ENCODE measurements at places on chromosomes 11 and 22. TPM values are rescaled to one million over a fixed set of nuclear protein-coding genes. Genes with fewer than 3 reads are reported as not detected.
A peak's percentile ranks its signal among the peaks of the same experiment; 100 is the strongest.

The PRSS23 gene
- 2.7 TPM for total RNA-seq

The CSTF3 gene
- 46.0 TPM for total RNA-seq

GRCh38 chr22:22430111-22430820, 78.3 kb downstream of the ZNF280B start:
- DNase-seq, result no peak

GRCh38 chr22:46363611-46364321, 28.3 kb downstream of the TRMU start:
- peak; percentile 65 for DNase-seq

DNA sequence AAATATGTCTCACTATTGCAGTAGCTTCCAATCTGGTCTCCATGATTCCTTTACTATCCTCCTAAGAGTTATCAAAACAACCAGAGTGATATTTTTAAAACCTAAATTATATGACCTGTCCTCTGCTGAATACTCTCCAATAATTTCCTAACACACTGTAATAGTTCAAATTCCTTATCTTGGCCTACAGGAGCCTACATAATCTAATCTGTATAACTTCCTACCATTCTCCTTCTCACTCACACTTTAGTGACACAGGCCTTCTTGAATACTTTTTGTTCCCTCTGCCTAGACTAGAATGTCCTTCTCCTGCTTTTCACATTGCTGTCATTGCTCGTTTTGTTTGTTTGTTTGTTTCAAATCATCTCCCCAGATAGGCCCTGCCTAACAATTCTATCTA, 9.4 kb downstream of the FHIP1B start:
- no peak for DNase-seq

DNA sequence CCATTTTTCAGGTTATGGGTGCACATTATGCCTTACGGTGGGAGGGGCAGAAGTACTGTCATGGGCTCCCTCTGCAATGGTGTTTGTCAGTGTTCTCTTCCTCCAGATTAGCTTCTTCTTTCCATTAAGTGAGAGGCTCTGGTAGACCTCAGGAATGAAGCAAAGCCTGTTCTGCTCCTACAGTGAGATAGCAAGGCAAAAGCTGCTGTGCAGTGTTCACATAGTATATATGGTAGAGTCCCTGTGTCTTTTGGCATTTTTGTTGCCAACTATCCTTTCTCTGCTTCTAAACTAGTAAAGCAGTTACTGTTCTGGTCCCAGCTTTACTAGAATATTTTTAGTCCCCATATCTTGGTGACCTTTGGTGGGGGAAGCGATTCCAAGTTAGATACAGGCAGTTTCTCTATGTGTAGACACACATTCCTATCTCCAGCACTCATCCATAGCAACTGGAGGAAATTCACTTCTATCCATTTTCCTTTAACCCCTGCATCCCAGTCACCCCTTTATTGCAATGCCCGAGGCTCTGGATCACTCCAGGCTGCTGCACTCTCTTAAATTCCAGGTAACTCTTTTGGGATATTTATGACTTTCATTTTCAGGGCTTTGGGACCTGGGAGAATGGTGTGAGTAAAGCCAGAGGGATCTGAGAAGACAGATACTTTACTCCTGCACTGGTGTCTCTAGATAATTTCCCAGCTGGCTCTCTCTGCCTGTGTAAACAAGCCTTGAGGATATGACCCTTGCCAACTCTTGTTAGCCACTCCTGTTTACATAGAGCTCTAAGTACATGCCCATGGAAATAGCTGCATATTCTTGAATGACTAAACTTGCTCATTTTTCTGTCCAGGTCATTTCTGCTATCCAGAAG, 3.9 kb upstream of the TRIM34 start:
- peak; percentile 17 for DNase-seq

GRCh38 chr11:79570104-79570503, 129.3 kb upstream of the TENM4 start:
- no peak for DNase-seq

DNA sequence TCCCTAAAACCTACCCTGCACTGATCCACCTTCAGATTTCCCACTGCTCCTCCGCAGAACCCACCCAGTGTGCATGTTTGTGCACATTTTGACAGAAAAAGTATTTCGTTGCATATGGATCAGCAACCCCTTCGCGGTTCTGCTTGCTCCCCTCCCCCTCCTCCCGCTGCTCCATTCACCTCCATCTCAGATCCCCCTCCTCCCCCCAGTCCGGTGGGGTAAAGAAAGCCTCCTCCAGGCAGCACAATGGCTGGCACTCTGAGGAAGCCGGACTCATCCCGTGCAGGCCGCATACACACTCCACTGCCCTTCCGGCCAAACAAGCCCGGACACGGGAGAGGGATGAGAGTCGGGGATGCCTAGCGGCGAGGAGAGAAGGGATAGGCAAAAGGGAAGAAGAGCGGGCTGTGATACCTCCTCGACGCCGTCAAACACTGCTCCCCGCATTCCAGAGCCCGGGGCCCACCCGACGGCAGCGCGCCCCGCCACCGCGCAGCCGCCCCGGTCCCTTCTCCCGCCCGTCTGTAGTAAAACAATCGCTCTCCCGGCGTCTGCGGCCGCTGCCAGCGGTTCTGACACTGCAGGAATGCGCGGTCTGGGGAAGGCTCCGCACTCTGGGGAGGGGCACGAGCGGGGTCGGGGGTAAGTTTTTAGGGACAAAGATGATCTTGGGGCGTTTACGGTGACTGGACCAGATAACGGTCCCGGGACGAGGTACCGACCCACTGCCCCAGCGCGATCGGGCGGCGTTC, 915 bp downstream of the FEZ1 start:
- DNase-seq, result peak; percentile 85

- DNase-seq, result peak; percentile 19
These were observed 759 bp downstream of the ROBO4 start for GRCh38 chr11:124896821-124897391.

DNA sequence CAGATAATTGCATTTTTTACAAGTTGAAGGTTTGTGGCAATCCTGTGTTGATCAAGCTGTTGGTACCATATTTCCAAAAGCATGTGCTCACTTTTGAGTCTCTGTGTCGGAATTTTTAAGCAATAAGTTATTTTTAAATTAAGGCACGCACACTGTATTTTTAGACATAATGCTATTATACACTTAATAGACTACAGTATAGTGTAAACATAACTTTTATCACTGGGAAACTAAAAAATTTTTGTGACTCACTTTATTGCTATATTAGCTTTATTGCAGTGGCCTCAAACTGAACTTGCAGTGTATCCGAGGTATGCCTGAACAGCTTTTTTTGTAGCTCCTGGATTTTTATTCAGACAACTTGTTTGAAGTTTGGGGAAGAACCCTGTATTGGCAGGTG, 31.3 kb upstream of the RRM1 start:
- DNase-seq, result no peak

DNA sequence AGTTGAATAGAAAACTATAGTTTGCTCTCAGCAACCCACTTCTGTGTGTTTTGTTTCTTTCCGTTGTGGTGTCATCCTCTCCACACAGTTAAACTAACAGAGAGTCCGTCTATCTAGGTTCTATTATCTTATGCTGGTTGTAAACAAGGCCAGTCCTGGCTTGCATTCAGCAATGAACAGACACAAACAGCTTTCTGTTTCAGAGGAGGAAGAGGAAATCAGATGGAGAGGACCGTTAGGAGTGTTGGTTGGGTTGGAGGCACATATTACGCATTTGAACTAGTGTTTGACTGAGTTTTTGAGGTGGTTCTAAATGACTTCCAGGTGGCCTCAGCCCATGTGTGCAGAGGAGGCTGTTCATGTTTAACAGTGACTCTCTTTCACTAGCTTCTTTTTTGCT, 129.5 kb upstream of the SORL1-AS1 start:
- DNase-seq, result no peak
